A172 (cell line): ENCODE measurements at places on chromosomes 1 and 21. TPM values are rescaled to one million over a fixed set of nuclear protein-coding genes. Genes with fewer than 3 reads are reported as not detected.

- no peak for DNase-seq
These were observed 839.1 kb upstream of the ADGRL2 start for GRCh38 chr1:80961464-80962190.

The ANGPTL3 gene
- not detected in 2 replicates for total RNA-seq

The KRTAP19-1 gene
- not detected in 2 replicates for total RNA-seq

GRCh38 chr1:220751111-220751510 lies 3.0 kb downstream of the MTARC2 start:
- no peak for DNase-seq

GRCh38 chr1:182301026-182301436 lies 90.6 kb downstream of the GLUL start:
- DNase-seq, result no peak

DNA sequence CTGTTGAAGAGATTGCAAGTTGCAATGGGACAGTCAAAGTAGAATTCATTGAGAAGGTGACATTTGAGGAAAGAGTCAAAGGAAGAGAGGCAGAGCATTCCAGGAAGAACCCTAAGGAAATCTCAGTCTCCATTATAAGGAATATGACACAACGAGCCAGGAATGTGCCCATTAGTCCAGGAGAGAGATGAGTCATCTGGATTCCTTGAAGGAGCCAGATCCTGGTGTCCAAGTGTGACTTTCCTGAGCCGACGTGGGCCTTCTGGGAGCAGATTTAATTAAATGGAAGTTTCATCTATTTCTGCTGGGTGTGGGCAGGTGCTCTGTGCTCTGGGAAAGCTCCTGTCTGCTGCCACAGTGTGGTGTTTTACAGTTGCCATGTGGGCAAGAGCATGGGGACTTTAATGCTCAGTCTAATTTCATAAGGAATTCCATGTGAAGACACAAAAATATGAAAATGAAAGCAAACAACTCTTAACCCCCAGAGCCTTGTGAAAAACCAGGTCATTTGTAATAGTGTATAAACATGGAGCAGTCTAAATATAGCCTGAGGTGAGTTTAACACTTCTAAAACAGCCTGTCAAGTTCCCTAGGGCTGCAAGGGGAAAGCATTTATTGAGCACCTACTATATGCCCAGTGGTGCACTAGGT lies 111.4 kb upstream of the ARTN start:
- DNase-seq, result peak; percentile 96

- no peak for DNase-seq
These were observed 278.9 kb upstream of the SNX7 start for GRCh38 chr1:98382586-98382985.

The DNASE2B gene
- total RNA-seq, result not detected in 2 replicates

DNA sequence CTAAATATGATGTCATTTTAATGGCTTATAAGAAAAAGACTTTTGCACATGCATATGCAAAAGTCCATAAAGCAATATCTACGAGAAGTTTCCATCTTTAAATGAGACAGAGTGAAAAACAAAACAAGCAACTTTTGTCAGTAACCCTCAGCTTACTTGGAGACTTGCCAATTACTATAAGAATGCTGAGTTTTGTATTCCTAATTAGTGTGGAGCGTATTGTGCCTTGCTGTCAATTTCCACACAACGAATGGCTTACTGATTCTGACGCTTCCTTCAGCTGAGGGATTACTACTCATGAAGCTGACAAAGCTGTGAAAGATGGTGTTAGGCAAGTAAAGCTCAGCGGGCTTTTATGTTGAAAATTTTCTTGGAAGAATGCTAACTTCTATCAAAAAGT lies 440.4 kb upstream of the ADAMTS5 start:
- DNase-seq, result no peak

DNA sequence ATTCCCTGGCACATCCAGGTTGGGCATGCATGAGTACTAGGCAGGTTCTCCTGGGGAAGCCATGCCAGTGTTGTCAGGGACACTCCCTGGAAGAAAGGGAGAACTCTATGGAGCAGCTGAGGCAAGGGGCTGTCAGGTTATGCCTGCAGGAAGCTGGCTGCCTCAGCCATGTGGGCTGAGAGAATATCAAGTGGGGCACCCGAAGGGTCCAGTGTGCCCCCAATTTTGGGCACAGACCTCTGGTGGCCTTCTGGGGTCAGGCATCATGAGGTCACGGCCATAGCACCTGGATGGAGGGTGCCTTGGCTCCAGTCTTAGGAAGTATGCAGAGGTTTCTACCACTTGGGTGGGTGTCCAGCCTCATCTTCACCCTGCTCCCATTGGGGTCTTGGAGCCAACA lies 2.6 kb downstream of the CSF3R start:
- no peak for DNase-seq
